Stimulated activated CD4-positive, alpha-beta T cell treated with anti-CD3 and anti-CD28 coated beads, Interleukin-1b, Interleukin-23, amount 100 ng/mL, for 1 hour (primary cell): ENCODE measurements at places on chromosomes 4 and X.

DNA sequence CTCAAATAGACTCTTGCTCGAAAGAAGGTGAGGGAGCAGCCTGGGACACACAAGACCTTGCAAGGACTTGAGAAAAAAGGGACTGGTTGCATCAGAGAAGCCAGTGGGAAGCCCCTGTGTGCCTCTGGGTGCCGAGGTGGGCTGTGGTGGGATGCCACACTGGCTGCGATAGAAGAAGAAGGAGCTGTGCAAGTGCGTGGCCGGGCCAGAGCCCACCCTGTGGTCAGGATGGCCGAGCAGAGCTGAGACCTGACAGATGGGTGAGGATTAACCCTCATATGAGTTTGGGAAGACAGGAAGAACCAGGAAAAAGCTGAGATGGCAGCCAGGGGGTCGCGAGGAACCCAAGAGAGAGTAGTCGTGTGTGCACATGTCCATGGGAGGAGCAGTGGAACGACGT lies 44.6 kb upstream of the HGFAC start:
- no peak for DNase-seq

DNA sequence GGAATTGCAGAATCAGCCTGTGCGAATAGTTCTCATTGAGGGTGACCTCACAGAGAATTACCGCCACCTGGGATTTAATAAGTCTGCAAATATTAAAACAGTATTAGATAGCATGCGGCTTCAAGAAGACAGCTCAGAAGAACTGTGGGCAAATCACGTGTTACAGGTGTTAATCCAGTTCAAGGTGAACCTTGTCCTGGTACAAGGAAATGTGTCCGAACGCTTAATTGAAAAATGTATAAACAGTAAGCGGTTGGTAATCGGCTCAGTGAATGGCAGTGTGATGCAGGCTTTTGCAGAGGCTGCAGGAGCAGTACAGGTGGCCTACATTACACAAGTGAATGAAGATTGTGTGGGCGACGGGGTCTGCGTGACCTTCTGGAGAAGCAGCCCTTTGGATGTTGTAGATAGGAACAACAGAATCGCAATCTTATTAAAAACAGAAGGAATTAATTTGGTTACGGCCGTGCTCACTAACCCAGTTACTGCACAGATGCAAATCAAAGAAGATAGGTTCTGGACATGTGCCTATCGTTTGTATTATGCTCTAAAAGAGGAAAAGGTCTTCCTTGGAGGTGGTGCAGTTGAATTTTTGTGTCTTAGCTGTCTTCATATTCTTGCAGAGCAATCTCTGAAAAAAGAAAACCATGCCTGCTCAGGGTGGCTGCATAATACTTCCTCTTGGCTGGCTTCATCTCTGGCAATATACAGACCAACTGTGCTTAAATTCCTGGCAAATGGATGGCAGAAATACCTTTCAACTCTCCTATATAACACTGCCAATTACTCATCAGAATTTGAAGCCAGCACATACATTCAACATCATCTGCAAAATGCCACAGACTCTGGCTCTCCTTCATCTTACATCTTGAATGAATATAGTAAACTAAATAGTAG lies 10.7 kb downstream of the BBS12 start:
- no peak for DNase-seq

DNA sequence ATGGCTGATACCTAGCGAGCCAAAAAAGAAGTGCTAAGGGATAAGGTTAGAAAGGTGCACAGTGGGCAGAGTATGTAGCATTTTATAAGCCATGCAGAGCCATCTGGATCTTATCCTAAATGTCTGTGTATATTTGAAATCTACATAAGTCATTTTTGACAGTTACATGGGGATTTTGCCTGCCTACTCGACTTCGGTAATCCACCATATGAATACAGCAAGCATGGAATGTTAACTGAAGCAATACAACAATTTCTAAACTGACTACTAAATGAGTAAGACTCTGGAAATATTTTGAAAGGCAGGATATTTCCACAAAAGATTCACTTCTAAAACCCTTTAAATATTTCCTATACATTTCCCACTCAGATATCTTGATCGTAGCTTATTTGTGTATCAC lies 122.5 kb downstream of the KCNIP4 start:
- DNase-seq = no peak

DNA sequence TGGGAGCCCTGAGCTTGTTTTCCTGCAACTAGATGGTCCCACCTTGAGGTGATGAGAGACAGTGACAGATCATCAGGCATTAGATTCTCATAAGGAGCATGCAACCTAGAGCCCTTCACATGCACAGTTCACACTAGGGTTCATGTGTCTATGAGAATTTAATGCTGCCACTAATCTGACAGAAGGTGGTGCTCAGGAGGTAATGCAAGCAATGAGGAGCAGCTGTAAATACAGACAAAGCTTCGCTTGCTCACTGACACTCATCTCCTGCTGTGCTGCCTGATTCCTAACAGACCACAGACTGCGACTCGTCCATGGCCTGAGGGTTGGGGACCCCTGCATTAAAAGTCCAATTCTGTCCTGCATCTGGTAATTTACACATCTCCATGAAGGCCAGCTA lies 141.6 kb downstream of the KCNIP4 start:
- no peak for DNase-seq

DNA sequence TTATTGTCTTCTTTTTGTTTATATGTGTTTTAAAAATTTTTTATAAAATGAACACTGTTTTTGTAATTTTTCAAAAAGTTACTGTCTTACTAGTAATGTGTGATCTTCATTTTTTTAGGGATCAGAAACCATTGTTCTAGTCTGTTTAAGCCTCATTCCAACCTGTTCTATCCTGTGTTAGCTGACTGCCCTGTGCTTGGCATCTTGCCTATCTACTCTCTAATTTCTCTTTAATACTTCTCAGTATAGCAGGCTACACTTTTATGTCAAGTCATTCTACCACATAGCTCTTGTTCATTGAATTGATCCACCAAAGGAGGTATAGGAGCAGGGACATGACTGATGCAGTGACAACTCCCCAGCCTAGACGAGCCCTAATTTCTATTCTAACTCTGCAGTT lies 70.2 kb upstream of the PLS3 start:
- DNase-seq = no peak

GRCh38 chrX:46354481-46354880 lies 190.7 kb downstream of the ZNF674 start:
- no peak for DNase-seq

GRCh38 chr4:2938906-2939305 lies 24.3 kb downstream of the NOP14 start:
- DNase-seq = no peak

GRCh38 chr4:56757821-56758411 lies 63.6 kb downstream of the SPINK2 start:
- peak; percentile 41 for DNase-seq

DNA sequence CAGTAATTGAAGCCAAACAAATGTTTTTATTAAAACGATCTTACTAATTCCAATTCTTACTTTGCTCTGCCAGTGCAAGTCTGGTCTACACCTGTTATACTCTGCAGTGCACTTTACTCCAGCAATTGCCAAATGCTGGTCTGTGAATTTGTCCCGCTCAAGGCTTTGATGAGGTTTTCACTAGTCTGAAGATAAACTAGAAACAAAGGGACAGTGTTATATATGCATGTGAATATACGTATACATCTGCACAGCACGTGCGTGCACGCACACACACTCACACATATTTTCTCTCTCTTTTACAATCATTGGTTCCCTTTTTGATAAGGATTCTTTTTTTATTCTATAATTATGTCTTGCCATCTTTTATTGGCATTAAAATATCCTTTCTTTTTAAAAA lies 88.5 kb upstream of the LCORL start:
- no peak for DNase-seq

DNA sequence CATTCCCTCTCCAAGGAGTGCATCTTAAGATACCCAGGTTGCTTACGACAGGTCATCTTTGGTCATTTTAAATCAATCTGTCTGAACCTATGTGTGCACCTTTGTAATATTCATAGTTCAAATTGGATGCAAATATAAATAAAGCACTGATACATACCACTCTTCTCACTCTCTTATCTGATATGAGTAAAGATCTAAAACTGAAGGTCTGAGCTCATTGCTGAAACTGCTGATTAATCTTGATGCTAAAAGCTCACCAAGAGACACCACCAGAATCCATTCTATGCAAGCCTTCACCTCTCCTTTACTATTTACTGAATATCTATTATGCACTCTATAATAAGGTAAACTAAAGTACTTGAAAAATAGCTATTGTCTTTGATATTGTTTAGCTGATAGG lies 16.6 kb downstream of the HSD17B13 start:
- no peak for DNase-seq

- DNase-seq = no peak
Observed at GRCh38 chrX:27976284-27976683, 5.0 kb downstream of the DCAF8L1 start.
